Tibial artery (tissue), 4 donors: ENCODE measurements at places on chromosomes 1 and 21.

DNA sequence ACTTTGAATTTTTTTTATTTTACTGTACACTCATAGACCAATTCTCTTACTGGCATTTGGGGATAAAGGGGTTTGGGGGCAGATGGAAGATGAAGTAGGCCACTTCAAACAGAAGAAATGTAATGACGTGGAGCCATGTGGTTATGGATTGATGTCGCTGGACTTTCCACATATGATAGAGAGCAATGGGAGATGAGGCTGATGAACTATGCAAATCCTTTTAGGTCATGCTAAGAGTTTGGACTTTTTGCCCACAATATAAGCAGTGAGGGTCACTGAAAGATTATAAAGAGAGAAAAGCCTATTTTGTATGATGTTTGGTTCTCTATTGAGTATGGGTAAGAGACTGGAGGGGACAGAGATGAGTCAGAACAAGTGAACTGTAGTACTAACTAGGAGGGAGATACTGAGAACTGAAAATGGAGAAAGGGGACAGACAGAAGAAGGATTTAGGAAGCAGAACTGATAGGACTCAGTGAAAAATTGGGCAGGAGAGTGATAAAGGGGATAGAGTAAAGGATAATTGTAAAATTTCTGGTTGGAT is 9.2 kb downstream of the C1orf21 start:
- H3K4me3 ChIP-seq = no peak overlapping the region
- no peak for DNase-seq
- no peaks in the 10 kb centered on the region for H3K27me3 ChIP-seq
- H3K36me3 ChIP-seq = no peaks in the 10 kb centered on the region
- H3K4me1 ChIP-seq = peaks cover 10% of the 10 kb centered on the region
- H3K27ac ChIP-seq = no peak overlapping the region

GRCh38 chr21:40466893-40467483 is 380.0 kb downstream of the DSCAM start:
- no peaks in the 10 kb centered on the region for H3K4me1 ChIP-seq
- no peaks in the 10 kb centered on the region for H3K36me3 ChIP-seq
- no peak for DNase-seq
- no peak overlapping the region for H3K27ac ChIP-seq
- no peak overlapping the region for H3K4me3 ChIP-seq

GRCh38 chr1:111961773-111962565 is 27.5 kb downstream of the KCND3 start:
- no peaks in the 10 kb centered on the region for H3K27me3 ChIP-seq
- H3K4me1 ChIP-seq = peaks cover 7% of the 10 kb centered on the region
- DNase-seq = no peak
- H3K4me3 ChIP-seq = no peak overlapping the region

GRCh38 chr1:238811211-238811879 is 575.0 kb upstream of the CHRM3 start:
- no peak for DNase-seq
- H3K27ac ChIP-seq = no peak overlapping the region
- no peaks in the 10 kb centered on the region for H3K36me3 ChIP-seq
- H3K27me3 ChIP-seq = no peaks in the 10 kb centered on the region

DNA sequence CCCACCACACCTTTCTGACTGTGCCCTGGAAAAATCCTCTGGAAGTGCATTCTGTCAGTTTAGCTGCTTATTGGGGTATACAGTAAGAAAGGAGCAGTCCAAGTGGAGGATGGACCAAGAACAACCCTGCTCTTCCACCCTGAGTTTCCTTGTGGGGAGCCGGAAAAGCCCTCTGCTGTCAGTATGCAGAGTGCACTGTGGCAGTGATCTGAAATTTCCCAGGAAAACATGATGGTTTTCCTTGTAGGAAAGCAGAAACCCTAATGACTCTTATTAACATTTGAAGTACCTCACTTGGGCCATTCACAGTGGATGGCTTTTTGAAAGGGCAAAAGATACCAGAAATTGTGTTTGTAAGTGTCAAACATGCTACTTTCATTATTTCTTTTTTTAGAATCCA is 20.5 kb downstream of the ELAVL4 start:
- H3K27me3 ChIP-seq = no peaks in the 10 kb centered on the region
- no peak overlapping the region for H3K27ac ChIP-seq

DNA sequence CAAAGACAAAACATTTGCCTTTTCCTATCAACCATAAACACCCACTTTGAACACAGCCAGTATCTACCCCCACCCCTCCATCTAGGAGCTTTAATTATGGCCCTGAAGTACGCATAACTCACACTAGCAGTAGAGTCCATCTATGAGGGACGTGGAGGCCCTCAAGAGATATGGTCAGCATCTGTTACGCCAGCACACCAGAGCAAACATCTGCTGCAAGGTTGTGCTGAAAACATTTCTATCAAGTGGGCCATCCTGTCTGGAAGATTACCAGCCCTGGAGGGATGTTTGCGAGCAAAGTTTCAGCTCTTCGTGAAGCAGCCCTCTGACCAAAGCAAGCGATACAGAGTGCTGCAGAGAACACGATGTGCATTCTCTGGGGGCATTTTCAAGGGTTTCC is 74.6 kb downstream of the SLC45A1 start:
- no peaks in the 10 kb centered on the region for H3K27me3 ChIP-seq
- H3K4me3 ChIP-seq = no peak overlapping the region
- peaks cover 16% of the 10 kb centered on the region for H3K36me3 ChIP-seq
- no peak for DNase-seq
- no peak overlapping the region for H3K27ac ChIP-seq

GRCh38 chr1:70745199-70745598 is 302.4 kb downstream of the PTGER3 start:
- DNase-seq = no peak
- H3K27ac ChIP-seq = no peak overlapping the region
- no peaks in the 10 kb centered on the region for H3K4me1 ChIP-seq

- H3K27ac ChIP-seq = no peak overlapping the region
- DNase-seq = no peak
- no peaks in the 10 kb centered on the region for H3K27me3 ChIP-seq
These were observed 23.8 kb downstream of the RPS27 start for GRCh38 chr1:154014154-154014907.

DNA sequence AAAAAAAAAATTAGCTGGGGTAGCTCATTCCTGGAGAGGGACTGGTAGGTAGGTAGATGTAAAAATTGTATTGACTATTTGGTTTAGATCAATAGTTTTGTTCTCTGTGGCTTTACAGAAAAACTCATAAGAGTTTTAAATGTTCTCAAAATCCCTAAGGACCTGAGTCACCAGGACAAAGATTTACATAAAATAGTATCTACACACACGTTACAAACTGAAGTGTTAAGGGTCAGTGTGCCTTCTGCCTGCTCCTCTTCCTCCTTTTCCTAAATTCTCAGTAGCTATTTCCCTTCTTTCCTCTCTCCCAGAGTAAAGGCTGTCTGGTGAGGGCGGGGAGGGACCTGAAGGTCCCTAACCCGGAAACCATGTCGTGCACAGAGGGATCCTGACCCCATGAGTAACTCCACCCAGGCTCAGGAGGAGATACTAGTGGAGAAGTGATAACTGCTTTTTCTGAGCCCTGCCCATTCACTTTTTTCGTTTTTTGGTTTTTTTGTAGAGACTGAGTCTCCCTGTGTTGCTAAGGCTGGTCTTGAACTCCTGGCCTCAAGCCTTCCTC is 8.1 kb downstream of the PLEKHM2 start:
- peaks cover 30% of the 10 kb centered on the region for H3K4me1 ChIP-seq
- H3K36me3 ChIP-seq = no peaks in the 10 kb centered on the region
- no peak for DNase-seq
- no peaks in the 10 kb centered on the region for H3K27me3 ChIP-seq
- no peak overlapping the region for H3K27ac ChIP-seq

DNA sequence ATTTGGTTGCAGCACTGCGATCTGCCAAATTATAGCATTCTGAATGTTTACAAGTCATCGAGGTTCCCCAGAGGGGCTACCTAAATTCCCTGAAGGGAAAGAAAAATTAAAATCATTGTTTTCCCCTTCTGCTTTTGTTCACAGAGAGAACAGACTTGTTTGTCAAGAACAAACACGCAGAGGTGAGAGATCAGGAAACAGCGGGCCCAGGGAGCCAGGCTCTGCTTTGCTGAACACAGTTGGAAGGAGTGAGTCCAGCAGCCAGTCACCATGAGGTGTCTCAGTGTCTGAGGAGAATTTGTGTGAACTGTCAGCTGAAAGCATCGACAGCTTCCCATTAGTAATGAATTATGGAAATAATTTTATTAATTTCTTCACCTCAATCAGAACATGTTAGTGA is 52.5 kb downstream of the RWDD3 start:
- no peaks in the 10 kb centered on the region for H3K4me1 ChIP-seq
- no peak overlapping the region for H3K27ac ChIP-seq
- no peaks in the 10 kb centered on the region for H3K36me3 ChIP-seq
- no peak for DNase-seq
- H3K27me3 ChIP-seq = no peaks in the 10 kb centered on the region

DNA sequence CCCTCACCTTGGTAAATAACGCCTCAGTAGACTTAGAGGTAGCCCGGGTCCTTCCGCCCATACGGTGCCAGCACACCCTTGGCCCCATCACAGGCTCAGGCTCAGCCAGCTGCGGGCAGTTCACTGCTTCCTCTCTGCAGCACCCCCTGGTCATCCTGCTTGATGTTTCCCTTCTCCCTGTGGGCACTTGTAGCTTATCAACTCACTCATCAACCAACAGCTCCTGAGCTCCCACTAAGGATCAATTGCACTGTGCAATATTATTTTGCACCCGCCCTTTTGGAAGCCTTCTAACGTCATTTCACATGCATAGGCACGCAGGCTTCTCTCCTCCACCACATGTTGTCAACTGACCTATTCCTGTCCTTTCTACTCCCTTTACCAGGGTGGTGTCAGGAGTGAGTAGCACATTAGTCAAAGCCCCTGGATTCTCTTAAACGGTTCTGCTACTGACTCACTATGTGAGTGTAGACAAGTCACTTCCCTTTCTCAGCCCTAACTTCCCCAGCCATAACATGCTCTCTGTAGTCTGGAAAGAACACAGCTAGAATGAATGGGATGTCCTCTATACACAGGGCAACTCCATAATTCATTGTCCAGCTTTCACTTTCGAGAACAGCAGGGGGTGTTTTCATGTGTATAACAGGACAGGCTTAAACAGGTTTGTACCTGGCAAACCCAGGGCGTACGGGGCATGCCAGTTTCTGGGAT is 47.1 kb upstream of the IRF2BP2 start:
- DNase-seq = no peak
- peaks cover 8% of the 10 kb centered on the region for H3K4me1 ChIP-seq
- H3K4me3 ChIP-seq = no peak overlapping the region
- H3K27me3 ChIP-seq = no peaks in the 10 kb centered on the region
- H3K36me3 ChIP-seq = no peaks in the 10 kb centered on the region
- no peak overlapping the region for H3K27ac ChIP-seq

DNA sequence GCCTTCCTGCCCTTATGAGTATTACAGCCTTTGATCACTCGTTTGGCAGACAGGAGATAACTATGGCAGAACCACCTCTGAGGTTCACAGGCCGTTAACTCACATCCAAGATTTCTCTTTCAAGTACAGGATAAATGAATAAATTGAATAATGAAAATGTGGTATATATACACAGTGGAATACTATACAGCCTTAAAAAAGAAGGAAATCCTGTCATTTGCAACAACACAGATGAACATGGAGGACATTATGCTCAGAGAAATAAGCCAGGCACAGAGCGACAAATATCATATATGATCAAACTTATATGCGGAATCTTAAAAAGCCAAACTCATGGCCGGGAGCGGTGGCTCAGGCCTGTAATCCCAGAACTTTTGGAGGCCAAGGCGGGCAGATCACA is 32.6 kb downstream of the TGFBR3 start:
- no peaks in the 10 kb centered on the region for H3K27me3 ChIP-seq
- H3K4me1 ChIP-seq = peaks cover 17% of the 10 kb centered on the region
- H3K27ac ChIP-seq = no peak overlapping the region
- H3K36me3 ChIP-seq = no peaks in the 10 kb centered on the region
- no peak for DNase-seq

DNA sequence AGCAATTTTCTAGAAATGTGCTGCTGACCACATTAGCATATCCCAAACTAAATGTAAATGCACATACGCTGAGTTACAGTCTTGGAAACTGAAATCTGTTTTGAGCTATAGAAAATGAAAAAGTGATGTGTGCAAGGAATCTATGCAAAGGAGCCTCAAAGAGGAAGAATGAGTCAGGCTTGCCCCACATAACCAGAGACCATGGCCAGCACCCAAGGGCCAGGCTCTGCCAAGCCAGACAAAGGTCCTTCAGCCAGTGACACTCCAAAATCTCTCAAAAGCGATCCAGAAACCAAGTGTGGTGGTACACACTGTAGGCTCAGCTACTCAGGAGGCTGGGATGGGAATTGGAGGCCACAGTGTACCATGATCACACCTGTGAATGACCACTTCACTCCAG is 195.2 kb downstream of the TOMM20 start:
- H3K27me3 ChIP-seq = no peaks in the 10 kb centered on the region
- peak; percentile 86 for DNase-seq
- H3K4me3 ChIP-seq = no peak overlapping the region
- H3K4me1 ChIP-seq = no peaks in the 10 kb centered on the region
- no peaks in the 10 kb centered on the region for H3K36me3 ChIP-seq
- H3K27ac ChIP-seq = peak overlapping the region; percentile 13

- no peak overlapping the region for H3K4me3 ChIP-seq
- DNase-seq = no peak
- peaks cover 45% of the 10 kb centered on the region for H3K36me3 ChIP-seq
- H3K27me3 ChIP-seq = no peaks in the 10 kb centered on the region
- H3K4me1 ChIP-seq = no peaks in the 10 kb centered on the region
These were observed 16.6 kb upstream of the BMP8A start for GRCh38 chr1:39474810-39475209.

DNA sequence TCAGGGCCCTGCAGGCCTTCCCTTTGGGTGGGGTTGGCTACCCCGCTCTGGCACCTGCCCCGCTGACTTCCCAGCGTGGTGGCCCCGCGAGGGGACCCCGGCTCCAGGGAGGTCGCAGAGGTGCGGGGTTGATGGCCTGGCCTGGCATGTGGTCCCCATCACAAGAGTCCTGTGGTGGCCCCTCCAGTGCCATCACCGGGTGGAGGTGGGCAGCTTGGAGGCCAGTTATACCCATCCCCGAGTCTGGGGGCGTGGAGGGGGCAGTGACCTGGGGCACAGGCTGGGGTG is 26.8 kb downstream of the PRMT2 start:
- H3K27ac ChIP-seq = peak overlapping the region; percentile 77
- H3K4me1 ChIP-seq = no peaks in the 10 kb centered on the region
- H3K36me3 ChIP-seq = peaks cover 29% of the 10 kb centered on the region
- no peak for DNase-seq
- no peaks in the 10 kb centered on the region for H3K27me3 ChIP-seq

GRCh38 chr1:220195701-220196100 is 76.6 kb downstream of the RAB3GAP2 start:
- DNase-seq = no peak
- H3K4me1 ChIP-seq = no peaks in the 10 kb centered on the region
- H3K4me3 ChIP-seq = no peak overlapping the region
- H3K27ac ChIP-seq = no peak overlapping the region
- H3K27me3 ChIP-seq = no peaks in the 10 kb centered on the region

DNA sequence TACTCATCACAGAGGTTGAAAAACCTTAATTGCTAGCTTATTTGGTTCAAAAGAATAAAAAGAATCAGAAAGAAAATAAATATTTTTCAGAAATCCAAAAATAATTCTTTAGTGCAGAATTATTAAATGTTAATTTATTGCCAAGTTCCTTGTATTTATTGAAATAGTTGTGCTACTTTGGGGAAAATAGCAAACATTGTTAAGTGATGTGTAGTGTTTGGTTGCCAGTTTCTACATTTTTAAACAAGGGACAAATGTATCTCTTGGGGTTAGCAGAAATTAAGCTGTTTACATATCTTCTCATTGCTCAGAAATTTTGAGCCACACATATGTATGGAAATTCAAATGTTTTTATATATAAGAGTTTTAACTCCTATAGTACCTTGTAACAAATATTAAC is 775.0 kb downstream of the USP25 start:
- H3K4me1 ChIP-seq = peaks cover 20% of the 10 kb centered on the region
- no peak overlapping the region for H3K4me3 ChIP-seq
- no peak overlapping the region for H3K27ac ChIP-seq
- no peaks in the 10 kb centered on the region for H3K27me3 ChIP-seq
- DNase-seq = no peak
- H3K36me3 ChIP-seq = no peaks in the 10 kb centered on the region
